ENCODE measurements at places on chromosomes 11 and 22.

DNA sequence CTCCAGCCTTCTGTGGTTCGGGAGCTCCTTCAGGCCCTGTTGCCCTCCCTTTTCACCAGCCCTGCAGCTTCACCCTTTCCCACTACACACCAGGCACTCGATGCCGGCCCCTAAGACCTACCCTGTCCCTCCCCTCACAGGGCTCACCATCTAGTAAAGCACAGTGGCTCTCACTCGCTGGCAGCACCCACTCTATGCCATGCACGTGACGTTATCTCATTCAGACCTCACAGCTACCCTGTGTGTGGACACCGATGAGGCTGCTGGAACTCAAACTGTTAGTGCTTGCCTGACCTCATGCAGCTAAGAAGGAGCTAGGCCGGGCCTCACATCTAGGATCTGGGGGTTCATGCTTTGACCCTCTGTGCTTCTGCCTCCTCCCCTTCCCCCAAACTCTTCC lies 45.5 kb downstream of the SCN3B start:
- DNase-seq = no peak

- DNase-seq = no peak
Observed at GRCh38 chr22:48098921-48099245, 1336.4 kb downstream of the TBC1D22A start.

- DNase-seq = no peak
Observed at GRCh38 chr22:37559521-37559900, 769 bp upstream of the CDC42EP1 start.

DNA sequence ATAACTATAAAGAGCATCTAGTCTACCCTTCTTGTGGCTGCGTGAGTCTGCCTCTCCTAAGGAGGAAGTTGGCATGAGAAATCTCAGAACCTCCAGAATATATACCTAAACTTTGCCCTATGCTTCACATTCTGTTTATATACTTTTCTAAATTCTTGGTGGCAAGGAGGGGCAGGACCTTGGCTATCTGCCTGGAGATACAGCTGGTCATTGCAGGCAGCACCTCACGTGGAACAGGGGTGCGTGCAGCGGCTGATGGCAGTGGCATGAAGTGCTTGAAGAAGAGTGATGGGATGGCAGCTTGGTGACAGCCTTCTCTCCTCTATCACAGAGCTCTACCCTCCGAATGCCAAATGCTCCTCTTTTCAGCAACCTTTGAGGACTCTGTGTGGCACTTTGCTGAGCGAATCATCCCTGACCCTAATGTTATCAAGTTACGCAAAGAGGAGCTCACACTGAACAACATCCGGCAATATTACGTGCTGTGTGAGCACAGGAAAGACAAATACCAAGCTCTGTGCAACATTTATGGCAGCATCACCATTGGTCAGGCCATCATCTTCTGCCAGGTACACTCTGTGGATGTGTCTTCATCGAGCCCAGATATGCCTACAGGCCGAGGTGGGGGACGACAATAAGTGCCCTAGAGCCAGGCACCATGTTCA lies 12.5 kb downstream of the DDX25 start:
- DNase-seq = no peak

DNA sequence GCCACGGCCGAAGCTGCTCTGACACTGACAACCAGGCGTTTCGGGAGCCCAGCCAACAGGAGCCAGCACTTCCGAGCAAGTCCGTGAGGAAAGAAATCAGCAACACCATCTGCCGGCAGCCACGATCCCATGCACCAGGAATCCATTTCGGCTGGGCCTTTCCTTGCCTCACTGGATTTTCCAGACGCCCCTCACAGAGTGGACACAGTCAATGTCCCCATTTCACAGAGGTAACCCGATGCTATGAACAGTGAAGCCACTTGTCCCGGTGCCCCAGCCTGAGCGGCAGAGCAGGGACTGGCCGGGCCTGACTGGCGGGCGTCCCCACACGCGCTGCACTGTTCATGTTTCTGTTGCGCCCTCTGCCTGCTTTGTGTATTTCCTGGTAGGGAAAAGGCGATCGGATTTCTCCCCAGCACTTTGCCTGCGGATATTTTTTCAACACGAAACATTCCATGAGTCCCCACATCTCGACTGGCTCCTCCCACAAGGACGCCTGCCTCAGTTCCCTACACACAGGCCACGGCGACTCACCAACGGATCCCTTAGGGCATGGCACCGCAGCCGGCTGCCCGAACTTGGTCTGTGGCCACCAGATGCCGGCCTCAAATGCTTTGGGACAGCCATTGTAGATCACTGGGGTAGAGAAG lies 55.3 kb downstream of the TRMU start:
- DNase-seq = no peak

DNA sequence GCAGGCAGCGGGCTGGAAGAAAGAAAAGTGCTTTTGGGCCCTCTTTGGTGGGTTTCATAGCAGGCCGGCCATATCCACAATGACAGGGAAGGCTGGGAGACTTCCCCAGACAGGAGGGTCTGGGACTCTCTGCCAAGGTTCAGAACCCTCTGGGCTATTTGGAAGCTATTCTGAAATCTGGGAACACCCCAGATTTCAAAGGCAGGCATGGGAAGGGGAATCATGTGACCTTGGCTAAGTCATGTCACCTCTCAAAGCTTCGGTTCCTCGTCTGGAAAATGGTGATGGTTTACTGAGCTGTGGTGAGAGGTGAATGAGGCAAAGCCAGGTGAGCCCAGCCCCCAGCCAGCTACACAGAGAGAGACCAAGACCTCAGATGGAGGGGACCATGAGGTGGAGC lies 4.6 kb downstream of the CASTOR1 start:
- DNase-seq = no peak

- peak; percentile 75 for DNase-seq
Observed at GRCh38 chr11:67268081-67268961, 2.0 kb downstream of the GRK2 start.

GRCh38 chr11:35466058-35466457 lies 46.7 kb upstream of the SLC1A2 start:
- DNase-seq = no peak

DNA sequence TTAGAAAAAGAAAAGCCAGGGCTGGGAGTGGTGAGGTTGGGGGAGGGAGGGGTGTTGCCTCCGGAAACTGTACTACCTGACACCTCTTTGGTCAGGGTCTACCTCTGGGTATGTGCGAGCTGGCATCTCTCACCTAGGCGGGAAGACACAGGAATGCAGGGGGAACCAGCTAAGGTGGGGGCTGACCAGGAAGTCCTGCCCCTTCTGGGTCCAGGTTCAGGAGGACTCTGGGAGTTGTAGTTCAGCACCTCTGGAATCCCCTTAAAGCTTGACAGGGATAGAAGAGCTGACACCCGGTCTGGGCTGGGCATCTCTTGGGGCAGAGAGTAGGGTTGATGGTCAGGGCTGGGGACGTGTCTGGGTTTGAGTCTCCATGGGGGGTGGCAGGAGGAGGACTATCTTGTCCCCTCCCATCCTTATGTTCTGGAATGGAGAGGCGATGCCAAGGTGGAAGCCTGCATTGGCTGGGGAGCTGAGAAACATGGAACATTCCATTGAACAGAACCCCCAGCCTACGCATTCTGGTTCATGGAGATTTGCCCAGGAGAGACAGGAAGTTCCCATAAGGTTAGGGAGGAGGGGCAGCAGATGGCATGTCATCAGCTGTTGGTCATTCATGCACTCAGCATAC lies 2.1 kb upstream of the KIAA1671 start:
- no peak for DNase-seq

DNA sequence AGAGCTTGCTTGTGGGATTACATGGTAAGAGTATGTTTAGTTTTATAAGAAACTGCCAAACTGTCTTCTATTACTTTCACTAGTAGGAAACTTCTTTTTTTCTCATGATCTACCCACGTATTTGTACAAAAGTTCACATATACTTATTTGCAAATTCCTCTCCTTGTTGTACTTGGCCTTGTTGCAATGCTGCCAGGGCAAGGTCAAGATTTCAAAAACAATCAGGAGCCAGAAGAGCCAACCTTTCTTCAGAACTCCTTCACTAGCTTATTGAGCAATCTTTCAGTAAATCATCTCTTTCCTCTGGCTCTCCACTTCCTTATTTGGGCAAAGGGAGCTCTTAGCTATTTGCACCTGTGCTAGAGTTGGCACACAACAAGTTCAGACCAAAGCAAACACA lies 9.7 kb downstream of the SRSF8 start:
- DNase-seq = no peak

GRCh38 chr22:50186181-50186714 lies 535 bp downstream of the TRABD start:
- no peak for DNase-seq

DNA sequence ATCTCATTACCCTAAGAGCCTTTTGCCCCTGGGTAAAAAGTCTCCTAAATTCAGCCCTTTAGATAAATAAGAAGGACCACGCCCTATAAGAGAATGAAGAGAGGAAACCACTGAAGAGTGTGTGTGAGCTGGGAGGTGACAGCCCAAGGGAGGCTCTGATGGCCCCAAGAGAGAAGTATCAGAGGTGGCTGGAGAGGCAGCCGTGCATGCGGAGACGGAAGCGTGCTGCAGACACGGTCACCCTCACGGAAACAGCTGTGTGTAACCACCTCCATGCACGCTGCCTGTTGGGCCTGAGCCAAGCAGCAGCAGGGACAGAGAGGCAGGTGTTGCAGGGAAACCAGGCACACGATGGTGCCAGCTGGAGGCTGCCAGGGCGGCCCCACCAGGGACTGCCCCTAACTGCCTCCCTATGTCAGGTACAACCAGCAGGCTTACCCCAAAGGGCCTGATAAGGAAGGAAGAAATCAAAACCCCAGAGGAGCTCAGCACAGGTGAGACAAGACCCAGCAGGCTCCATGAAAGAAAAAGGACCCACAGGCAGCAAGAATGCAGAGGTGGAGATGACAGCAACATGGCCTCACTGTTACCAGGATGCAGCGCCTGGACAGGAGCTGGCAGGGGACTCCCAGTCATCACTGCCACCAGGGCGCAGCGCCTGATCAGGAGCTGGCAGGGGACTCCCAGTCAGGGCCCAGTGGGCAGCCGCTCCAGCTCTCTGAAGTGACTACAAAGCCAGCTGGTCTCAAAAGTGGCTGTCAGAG lies 7.8 kb downstream of the LARGE2 start:
- no peak for DNase-seq

DNA sequence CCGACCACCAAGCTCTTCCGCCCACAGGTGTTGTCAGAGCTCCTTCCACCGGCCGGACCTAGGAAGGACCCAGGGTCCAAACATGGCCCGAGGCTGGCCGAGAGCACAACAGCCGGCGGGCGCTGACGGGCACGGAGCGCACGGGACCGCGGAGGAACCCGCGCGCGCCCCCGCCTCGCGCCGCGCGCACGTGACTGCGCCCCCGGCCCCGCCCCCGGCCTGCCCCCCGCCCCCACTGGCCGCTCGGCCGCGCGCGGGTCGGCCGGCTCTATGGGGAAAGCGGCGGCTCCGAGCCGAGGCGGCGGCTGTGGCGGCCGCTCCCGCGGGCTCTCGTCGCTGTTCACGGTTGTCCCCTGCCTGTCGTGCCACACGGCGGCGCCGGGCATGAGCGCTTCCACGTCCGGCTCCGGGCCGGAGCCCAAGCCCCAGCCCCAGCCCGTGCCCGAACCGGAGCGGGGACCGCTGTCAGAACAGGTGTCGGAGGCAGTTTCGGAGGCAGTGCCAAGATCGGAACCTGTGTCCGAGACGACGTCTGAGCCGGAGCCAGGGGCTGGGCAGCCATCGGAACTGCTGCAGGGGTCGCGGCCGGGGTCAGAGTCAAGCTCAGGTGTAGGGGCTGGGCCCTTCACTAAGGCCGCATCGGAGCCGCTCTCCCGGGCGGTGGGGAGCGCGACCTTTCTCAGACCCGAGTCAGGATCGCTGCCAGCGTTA lies at the start of gene OSBP2:
Gene OSBP2 (plus strand): TSS at position 235 of the 711 bp plus-strand sequence. CDS start 36 bp downstream, at position 271.
- peak; percentile 21 for DNase-seq

DNA sequence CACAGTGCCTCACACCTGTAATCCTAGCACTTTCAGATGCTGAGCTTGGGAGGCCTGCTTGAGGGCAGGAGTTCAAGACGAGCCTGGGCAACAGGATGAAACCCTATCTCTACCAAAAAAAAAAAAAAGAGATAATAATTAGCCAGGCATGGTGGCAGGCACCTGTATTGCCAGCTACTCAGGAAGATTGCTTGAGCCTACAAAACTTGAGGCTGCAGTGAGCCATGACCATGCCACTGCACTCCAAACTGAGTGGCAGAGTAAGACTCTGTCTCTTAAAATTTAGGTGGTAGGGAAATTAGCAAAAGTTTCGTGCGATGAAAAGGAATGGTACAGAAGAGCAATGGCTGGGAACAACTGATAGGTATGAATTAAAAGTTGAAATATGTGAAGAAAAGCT lies 18.0 kb downstream of the ST13 start:
- DNase-seq = no peak

GRCh38 chr11:2849994-2850770 lies 35.4 kb downstream of the CDKN1C start:
- DNase-seq = no peak

GRCh38 chr22:17783312-17783711 lies 9.0 kb upstream of the BID start:
- no peak for DNase-seq

DNA sequence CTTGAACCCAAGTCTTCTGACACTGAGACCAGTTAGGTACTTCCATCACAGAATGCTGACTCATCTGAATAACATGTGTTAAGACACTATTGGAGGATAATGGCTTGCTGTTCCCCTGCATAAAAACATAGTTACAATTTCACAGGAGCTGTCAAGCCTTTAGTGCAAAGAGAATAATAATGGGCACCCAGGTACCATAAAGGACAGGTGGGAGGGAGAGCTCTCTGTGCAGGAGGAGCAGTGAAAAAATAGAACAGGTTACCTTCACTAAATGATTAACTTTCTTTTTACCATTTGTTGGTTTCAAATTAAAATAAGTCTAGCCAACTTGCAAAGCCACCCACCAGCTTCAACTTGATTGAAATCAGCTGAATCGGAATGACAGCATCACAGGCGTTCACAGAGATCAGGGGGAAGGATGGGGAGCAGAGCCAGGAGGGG lies 173.2 kb downstream of the DSCAML1 start:
- DNase-seq = no peak

GRCh38 chr22:35910003-35910769 lies 118.4 kb downstream of the RBFOX2 start:
- DNase-seq = no peak

DNA sequence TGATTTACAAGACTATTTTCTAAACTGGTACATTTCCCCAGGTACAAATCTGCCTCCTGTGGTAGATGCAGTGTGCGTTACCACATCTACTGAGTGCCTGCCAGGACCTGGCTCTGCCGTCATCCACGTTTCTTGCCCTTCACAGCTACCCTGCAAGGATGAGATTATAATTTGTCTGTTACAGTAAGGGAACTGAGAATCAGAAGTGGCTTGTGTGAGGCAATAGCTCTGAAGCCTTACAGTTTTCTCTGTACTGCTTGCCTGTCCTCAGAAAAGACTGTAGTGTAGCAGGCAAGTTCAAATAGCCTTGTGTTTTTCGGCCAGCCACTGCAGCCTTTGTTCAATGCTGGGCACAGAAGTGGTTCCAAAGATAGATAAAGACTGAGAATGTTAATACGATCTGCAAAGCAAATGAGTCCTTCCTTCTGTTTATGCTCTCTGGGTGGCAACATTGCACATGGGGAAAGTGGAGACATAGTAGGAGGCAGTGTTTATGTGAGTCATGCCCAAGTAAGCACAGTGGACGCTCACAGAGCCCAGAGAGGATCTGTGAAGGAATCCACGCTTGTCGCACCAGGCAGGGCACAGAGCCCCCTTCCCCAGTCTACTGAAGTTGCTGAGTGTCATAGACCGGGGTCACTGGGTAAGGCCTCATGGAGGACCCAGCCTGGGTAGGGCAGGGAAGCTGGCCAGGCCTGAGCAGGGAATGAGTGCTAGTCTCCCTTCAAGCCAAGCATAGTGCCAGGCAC lies 49.1 kb downstream of the MICAL2 start:
- DNase-seq = no peak

GRCh38 chr11:71501071-71501985 lies 25.7 kb upstream of the KRTAP5-7 start:
- DNase-seq = no peak
